ENCODE measurements at places on chromosomes 6 and 20.

GRCh38 chr6:21001736-21002135 is 467.5 kb downstream of the CDKAL1 start:
- no peak for DNase-seq

- no peak for DNase-seq
Observed at GRCh38 chr6:38792356-38792755, 77.2 kb downstream of the DNAH8 start.

GRCh38 chr6:56370127-56370540 is 122.8 kb upstream of the COL21A1 start:
- no peak for DNase-seq

DNA sequence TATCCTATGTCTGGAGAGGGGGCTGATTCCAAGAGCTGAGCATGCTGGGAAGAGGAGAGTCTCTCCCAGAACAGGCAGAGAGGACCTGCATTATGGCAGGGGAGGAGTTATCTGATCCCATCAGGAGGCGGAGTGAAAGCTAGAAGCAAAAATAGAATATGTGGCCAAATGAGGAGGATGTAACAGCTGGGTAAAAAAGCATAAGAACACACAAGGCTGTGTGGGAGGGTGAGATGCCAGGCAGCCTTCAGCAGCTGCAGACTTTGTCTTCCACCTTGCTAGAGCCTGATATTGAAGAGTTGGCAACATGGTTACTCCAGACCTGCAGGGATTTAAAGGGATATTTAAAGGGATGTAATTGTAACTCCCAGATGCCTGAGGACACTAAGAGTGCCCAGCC is 167.1 kb downstream of the PTPRT start:
- DNase-seq, result no peak

DNA sequence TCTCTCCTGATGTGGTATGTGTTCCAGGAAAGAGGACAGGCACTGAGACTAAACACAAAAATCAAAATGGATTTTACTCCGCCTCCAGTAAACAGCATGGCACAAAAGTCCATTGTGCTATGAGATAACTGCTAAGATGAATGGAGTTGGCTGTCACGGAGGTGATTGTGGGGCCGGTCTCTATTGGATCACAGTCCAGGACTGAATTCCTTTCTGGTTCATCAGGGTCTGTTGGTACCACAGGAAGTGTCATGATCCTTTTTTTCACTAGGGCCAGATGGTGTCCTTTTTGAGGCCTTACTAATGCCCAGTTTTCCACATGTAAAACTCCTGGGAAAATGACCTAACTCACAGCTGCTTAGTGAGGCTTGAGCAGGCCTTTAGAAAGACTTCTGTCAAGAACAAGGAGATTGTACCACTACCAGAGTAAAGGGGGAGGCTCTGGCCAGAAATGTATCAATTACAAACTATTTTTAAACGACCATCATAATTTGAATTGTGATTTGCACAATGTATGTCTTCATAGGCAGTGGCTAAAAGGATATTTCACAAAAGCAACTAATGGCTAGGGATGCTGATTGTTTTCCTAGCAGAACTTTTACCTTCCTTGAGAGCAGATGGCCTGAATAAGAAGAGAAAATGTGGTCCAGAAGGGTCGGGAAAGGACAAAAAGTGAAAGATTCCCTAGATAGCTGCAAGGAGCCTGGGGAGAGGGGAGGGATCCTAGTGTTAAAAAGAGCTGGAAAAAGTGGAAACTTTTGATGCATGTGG is 192.2 kb upstream of the POU3F2 start:
- DNase-seq, result no peak

DNA sequence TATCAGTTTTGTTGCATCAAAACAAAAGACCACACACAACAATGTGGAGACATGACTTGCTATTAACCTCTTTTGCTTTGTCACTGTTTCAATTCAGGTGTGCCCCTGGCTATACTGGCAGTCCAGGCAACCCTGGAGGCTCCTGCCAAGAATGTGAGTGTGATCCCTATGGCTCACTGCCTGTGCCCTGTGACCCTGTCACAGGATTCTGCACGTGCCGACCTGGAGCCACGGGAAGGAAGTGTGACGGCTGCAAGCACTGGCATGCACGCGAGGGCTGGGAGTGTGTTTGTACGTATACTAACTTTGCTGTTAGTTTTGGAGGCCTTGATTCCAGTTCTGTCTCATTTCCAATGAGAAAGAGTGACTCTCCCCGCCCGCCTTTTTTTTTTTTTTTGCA is 356.9 kb downstream of the ARHGAP18 start:
- DNase-seq, result no peak

DNA sequence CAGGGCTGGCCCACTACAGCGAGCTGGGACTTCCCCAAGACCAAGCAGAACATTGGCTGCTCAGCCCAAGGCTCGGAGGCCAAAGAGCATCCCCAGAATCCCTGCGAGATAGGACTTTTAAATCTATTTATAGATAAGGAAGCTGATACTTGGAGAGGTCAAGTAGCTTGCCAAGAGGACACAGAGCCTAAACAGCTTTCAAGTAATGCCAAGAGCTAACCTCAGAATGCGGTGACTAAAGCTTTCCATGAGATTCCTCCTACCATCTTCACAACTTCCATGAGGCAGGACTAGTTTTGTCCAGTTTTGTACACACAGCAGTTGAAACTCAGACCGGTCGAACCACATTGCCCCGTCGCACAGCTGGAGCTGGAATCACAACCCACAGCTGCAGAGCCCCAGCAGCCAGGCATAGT is 168.1 kb upstream of the TOP1 start:
- no peak for DNase-seq

DNA sequence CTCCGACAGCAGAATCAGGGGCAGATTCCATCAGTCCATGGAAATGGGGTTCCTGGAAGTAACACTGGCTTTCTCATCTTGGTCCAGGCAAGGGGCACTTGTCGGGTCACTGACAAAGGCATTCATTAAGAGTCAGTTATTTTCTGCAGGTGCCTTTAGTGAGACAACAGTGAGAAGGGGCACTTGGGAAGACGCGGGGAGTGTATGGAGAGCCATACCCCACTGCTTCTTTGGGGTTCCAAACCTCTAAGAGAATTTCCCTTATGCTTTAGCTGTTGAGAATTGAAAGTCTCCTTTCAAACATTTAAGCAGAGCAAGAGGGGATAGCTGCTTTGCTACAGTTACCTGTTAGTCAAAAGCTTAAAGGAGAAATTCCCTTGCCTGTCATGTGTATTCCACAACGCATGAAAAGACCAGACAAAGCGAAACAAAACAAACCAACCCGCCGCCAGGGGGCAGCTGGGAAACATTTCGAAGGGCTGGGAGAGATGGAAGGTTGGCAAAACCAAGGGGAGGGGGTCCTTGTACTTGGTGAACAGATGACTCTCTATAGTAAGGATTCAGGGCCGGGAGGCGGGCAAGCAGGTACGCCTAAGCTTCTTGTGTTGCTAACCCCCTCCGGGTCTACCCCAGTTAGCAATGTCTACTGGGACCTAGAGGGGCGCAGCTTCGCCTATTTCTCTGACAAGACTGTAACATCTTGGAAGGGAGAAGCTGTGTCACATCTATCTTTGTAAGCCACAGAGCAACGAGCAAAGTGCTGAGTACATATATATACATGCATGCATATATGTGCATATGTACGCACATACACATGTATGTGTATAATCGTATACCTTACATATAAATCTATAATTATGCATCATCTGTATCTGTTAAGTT is 474.9 kb upstream of the AGPAT4 start:
- DNase-seq, result peak; percentile 2

- DNase-seq, result no peak
Observed at GRCh38 chr6:68650142-68650541, 15.1 kb downstream of the ADGRB3 start.

- DNase-seq, result no peak
Observed at GRCh38 chr6:34393191-34393965, 909 bp upstream of the NUDT3 start.

GRCh38 chr20:9916761-9917160 is 77.9 kb upstream of the PAK5 start:
- DNase-seq, result no peak

GRCh38 chr6:168513766-168514165 is 72.8 kb downstream of the SMOC2 start:
- no peak for DNase-seq

GRCh38 chr6:134182528-134182927 is 130.1 kb upstream of the SLC2A12 start:
- DNase-seq, result no peak

GRCh38 chr6:161273274-161273751 is 548 bp downstream of the AGPAT4 start:
- DNase-seq, result no peak

DNA sequence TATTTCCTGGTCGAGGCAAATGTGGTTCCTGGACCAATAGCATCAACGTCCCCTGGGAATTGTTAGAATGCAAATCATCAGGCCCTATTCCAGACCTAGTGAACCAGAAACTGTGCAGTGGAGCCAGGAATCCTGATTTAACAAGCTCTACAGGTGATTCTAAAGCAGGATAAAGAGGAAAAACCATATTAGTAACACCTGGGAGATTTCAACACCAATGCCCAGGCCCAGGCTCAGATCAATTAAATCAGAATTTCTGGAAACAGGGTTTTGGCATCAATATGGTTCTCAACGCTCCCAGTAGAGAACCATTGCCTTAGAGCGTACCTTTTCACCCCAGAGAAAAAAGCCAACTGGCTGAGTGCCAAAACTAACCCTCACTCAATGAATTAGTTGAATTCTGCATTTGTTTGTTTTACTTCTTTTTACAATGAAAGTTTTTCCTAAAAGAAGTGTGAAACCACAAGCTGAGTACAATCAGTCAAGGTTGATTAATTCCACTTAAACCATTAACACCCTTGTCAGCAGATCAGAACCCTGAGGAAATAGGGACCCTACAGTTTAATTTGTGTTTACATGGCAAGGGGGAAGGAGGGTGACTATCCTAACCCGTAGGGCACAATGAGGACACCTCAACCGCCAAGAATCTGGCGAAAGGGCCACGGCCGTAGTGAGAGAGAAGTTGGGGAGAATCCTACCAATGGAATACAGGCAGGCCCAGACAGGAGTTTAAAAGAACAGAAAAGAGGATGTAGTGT is 34.9 kb upstream of the LOC128125822 start:
- DNase-seq, result no peak

DNA sequence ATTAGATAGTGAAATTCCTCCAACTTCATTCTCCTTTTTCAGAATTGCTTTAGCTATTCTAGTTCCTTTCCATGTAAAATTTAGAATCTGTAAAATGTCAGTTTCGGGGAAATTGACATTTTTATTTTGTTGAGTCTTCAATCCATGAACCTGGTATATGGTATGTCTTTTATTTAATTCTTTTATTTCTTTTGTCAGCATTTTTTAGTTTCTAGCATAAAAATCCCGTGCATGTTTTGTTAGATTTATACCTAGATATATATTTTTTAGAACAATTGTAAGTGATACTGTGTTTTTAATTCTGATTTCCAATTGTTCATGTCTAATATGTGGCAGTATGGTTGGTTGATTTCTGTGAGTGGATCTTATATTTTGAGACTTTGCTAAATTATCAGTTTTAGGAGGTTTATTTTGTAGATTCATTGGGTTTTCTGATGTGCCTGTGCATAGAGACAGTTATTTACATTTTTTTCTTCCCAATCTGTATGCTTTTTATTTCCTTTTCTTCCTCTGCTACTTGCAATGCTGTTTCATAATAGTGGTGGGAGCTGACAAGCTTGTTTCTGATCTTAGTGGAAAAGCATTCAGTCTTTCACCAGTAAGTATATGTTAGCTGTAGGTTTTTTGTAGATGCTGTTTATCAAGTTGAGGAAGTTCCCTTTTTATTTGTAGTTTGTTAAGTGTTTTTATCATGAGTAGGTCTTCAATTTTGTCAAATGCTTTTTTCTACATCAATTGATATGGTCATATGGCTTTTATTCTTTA is 13.7 kb downstream of the TAB2 start:
- DNase-seq, result no peak

GRCh38 chr20:19593762-19594161 is 164.3 kb upstream of the RIN2 start:
- DNase-seq, result no peak

DNA sequence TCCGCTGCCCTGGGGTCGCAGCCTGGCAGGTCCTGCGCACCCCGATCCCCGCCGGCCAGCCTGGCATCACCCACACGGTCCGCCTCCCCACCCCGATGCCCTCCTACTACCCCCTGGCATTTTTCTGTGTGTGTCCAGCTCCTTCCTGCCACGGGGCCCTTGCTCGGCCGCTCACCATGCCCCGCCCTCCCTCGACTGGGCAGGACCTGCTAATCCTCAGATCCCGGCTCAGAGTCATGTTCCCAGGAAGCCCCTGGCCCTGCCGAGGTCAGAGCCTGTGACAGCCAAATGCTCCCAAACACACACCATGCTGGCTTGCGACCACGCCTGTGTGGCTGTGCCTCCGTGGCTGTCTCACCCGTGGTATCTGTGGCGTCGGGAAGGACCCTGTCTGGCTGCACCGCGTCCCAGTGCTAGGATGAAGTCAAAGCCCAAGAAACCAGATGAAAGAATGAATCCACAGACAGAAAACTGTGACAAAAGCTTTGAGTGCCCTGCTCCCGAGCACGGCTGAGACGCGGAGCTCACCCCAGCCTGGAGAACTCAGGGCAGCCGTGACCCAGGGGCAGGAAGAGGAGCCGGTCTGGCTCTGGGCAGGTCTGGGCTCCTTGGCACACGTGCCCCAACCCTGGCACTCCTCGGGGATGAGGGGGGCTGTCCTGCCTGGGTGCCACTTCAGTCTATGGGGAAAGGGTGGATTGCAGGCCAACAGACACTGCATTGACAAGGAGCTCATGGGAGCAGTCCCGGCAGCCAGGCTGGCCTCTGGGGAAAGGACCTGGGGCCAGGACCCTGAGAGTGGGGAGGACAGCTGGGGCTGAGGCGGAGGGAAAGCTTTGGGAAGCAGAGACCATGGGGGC is 20.8 kb upstream of the SLCO4A1 start:
- no peak for DNase-seq

DNA sequence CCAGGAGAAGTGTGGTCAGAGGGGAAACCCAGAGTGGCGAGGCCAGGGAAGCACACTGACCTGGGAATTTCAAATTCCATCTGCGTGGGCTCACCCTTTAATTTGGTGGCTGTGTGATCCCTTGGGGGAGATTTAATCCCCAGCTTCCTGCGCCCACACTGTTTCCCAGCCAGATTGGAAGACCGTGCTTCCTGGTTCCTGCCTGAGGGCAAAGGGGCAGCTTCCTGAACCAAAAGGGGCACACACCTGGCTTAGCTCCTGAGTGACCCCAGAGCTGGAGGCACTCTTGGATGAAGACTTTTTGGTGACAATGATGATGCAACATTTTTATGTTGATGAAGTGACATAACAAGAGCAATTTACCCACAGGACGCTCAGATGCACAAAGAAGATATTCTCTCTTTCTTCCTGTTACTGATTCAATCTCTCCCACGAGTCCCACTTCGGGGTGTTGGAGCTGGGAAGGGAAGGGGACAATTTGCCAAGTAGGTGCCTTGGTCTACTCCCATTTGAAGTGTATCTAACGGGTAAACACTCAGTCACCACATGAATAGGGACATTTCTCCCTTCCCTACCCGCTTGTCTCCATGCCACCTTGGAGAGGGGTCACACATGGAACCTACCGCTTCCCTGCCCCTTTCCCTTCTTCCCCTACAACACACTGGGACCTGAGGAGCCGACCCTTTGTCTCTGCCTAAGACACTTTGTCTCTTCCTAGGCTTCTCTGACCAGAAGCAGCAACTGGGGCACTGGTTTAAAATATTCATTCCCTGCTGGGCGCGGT is 28.6 kb upstream of the CDKN1A start:
- DNase-seq, result no peak

GRCh38 chr6:87407561-87407900 is 241 bp upstream of the CFAP206 start:
- no peak for DNase-seq

All from stimulated activated CD4-positive, alpha-beta T cell treated with anti-CD3 and anti-CD28 coated beads, Interleukin-12 subunit alpha, Interleukin-12 subunit beta, amount 100 ng/mL, for 4 hours (primary cell).